ENCODE measurements at places on chromosomes 1 and 21. TPM values are rescaled to one million over a fixed set of nuclear protein-coding genes. Genes with fewer than 3 reads are reported as not detected.

The KRTAP22-1 gene
- not detected for total RNA-seq

The GPR161 gene
- total RNA-seq = 34.6 TPM

The TMEM222 gene
- 39.1 TPM for total RNA-seq

The SLC35F3 gene
- total RNA-seq = 0.25 TPM

The FCRL1 gene
- total RNA-seq = not detected

The ENTREP3 gene
- total RNA-seq = 51.9 TPM

The ADAMTSL4 gene
- total RNA-seq = 18.0 TPM

The TTC24 gene
- not detected for total RNA-seq

The SYCP1 gene
- not detected for total RNA-seq

The SYTL1 gene
- 41.0 TPM for total RNA-seq

The KDF1 gene
- 12.9 TPM for total RNA-seq

The DMRTA2 gene
- not detected for total RNA-seq

The TCHHL1 gene
- not detected for total RNA-seq

The MCOLN2 gene
- 0.82 TPM for total RNA-seq

The ADAMTS4 gene
- 6.8 TPM for total RNA-seq

The RGS13 gene
- total RNA-seq = 1.2 TPM

The LYPLA2 gene
- 76.3 TPM for total RNA-seq

The PLOD1 gene
- total RNA-seq = 206 TPM

The CFHR2 gene
- not detected for total RNA-seq

The NBL1 gene
- total RNA-seq = 20.0 TPM

The ADAM30 gene
- total RNA-seq = not detected

The SPATA1 gene
- 1.2 TPM for total RNA-seq

The DPT gene
- 1.3 TPM for total RNA-seq

The PTGS2 gene
- 20.2 TPM for total RNA-seq

The AMY1C gene
- total RNA-seq = not detected

The LORICRIN gene
- total RNA-seq = not detected

The CFAP141 gene
- total RNA-seq = not detected

The CCDC27 gene
- not detected for total RNA-seq

The GUCA2A gene
- total RNA-seq = not detected

The SYT14 gene
- total RNA-seq = 1.7 TPM

The KISS1 gene
- total RNA-seq = 0.34 TPM

The ASAP3 gene
- 95.8 TPM for total RNA-seq

The NEK2 gene
- 9.6 TPM for total RNA-seq

The OR2L13 gene
- total RNA-seq = not detected

The NES gene
- 56.9 TPM for total RNA-seq

The ARHGEF10L gene
- 32.6 TPM for total RNA-seq

The KCNA3 gene
- 0.45 TPM for total RNA-seq

The DIPK1A gene
- total RNA-seq = 11.8 TPM

The EBNA1BP2 gene
- 49.1 TPM for total RNA-seq

The TSPAN1 gene
- 0.52 TPM for total RNA-seq

The PRR9 gene
- total RNA-seq = not detected

The MR1 gene
- 5.5 TPM for total RNA-seq

The LCE1E gene
- not detected for total RNA-seq

The CELF3 gene
- total RNA-seq = 1.2 TPM

The PLA2G2D gene
- not detected for total RNA-seq

The IFI44L gene
- total RNA-seq = 105 TPM

The LMX1A gene
- total RNA-seq = not detected

The TNFAIP8L2 gene
- not detected for total RNA-seq

The P3H1 gene
- total RNA-seq = 105 TPM

The MFN2 gene
- total RNA-seq = 58.4 TPM

The ESPN gene
- 1.2 TPM for total RNA-seq

Measured in mesothelial cell of epicardium (in vitro differentiated cells).